ENCODE measurements at places on chromosomes 3 and 15.

DNA sequence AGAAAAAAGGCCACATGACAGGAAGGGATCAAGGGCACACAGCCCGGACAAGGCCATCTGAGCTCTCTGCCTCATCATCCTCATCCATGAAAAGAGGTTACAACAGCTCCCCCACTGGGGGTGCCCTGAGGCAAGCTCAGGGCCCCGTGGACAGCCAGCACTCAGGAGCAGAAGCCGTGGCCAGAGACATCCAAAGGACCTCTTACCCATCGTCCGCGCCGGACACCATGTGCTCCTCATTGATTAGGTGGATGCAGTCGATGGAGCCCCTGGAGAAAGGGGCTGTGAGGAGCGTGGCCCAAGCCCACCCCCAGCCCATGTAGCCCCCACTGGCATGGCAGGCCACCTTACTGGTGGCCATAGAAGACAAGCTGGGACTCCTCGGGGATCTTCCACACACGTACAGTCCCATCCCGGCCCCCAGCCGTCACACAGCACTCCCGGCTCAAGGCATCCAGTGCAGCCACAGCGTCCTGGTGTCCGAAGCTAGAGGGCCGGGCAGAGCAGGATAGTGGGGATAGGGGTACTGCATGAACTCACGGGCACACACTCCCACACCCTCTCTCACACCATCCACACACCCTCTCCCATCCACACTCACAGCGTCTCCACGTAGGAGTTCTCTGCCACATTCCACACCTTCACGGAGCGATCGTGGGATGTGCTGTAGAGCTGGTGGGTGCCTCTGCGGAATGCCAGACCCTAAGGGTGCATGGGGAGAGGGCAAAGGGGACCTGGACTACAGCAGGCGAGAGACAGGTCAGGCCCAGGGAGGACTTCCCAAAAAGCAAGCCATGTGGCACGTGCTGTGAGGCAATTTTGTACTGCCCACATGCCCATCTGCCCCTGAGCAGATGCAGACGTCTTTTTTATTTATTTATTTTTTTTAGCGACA is 6.5 kb downstream of the RRP9 start:
- no peak for DNase-seq

GRCh38 chr3:122294359-122294758 is 30.7 kb upstream of the CSTA start:
- no peak for DNase-seq

DNA sequence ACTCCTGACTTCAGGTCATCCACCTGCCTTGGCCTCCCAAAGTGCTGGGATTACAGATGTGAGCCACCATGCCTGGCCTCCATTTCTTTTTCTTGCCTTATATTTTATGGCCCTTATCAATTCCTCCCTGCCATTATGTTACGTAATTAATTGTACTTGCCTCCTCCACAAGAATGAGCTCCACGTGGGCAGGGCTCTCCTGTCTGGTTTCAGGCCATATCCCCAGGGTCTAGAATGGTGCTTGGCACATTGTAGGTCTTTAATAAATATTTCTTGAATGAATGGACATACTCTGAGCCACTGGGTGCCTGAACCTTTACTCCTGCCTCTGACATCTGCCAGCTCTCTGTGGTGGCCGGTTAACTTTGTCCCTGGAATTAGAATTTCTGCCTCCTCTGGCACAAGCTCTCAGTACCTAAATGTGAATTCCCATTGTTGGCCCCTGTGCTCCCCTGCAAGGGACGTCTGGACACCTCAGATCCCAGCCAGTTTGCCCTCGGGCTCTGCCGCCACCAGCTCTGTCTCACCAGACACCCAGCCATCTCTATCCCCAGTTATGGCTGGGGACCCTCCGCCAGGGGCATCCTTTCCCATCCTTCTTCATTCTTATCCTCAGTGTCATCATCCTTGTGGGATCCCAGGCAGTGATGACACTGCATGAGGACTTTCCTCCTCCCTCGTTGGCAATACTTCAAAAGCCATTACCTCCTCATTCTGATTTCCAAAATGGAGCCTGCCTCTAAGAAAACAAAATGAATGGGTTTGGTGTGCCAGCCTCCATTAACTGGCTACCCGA is 165.6 kb upstream of the SMAD3 start:
- no peak for DNase-seq

- DNase-seq, result no peak
Measured at GRCh38 chr15:60204131-60204885, 193.5 kb downstream of the ANXA2 start.

- no peak for DNase-seq
Measured at GRCh38 chr15:66084704-66085103, 168.8 kb downstream of the MEGF11 start.

DNA sequence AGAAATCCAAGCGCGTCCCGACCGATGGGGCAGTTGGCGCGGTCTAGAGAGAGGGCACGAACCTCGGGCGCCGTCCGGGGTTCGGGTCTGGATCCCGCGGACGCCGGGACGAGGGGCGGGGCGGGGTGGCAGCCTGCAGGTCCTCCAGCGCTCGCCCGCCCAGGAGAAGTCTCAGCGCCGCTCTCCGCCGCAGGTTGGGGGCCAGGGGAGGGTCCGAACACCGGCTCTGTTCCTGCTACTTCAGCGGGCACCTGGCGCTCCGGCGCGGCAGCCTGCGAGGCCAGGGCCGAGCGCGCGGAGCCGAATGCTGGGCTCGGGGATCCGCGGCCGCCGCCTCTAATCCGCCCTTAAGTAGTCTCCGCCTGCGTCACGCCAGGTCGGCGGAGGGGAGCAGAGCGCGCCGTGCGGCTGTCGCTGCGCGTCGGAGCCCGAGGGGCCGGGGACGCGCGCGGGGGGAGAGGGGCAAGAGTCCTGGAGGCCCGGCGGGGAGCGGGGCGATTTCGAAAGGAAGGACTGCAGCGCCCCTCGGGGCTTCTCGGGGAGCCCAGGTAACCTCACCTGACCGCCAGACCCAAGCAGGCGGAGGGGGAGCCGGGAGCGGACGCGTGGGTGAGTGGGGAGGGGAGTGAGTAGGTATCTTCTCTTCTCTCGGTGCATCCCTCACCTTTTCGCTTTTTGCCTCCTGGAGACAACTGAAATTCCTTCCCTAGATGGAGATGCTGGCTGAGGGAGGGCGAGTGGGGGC is at the start of gene GJD2:
Gene GJD2 (minus strand): TSS at position 325 of the 745 bp plus-strand sequence. CDS start 510 bp downstream, outside the sequence.
- DNase-seq, result no peak

GRCh38 chr3:146125951-146126350 is 35.0 kb downstream of the PLOD2 start:
- DNase-seq, result peak; percentile 96

- DNase-seq, result no peak
Measured at GRCh38 chr3:169550284-169550683, 113.2 kb downstream of the MECOM start.

GRCh38 chr3:22012471-22012870 is 261.5 kb upstream of the ZNF385D start:
- no peak for DNase-seq
